ENCODE measurements at places on chromosomes 3 and 15.

- no peak for DNase-seq
Observed at GRCh38 chr15:64653757-64654156, 121.6 kb downstream of the RBPMS2 start.

DNA sequence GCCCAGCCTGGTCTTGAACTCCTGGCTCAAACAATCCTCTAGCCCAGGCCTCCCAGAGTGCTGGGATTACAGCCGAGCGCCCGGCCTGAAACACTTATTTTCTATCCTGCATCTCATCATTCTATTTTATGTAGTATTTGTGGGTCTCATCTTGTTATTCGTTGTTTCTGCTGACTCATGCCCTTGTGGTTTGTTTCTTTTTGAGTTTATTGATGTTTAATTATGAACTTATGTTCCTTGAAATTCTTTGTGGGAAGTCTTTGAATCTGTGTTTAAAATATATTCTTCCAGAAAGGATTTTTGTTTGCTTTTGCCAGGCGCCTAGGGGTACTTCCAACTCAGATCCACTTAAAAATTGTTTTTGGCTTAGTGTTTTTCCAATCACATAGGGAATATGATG, 78.3 kb upstream of the C15orf39 start:
- no peak for DNase-seq

DNA sequence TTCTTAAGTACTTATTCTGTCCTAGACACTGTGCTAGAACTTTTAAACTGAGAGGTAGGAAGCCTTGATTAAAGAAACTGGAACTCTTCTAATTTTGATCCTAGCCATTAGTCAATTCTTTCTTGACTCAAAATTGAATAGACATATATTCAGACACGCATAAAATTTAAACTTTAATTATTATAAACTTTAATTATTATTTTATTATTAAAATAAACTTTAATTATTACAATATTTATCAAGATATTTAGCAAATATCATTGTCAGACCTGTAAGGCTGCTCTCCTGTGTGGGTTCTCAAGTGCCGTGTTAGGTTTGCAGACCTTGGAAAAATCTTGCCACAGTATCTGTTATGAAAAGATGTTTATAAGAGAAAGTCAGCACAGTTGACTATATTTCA, 562.9 kb downstream of the MECOM start:
- DNase-seq: no peak

GRCh38 chr3:69240651-69241568, 118.5 kb upstream of the LMOD3 start:
- DNase-seq: no peak

GRCh38 chr3:20060974-20061685, 20.9 kb downstream of the KAT2B start:
- DNase-seq: no peak

DNA sequence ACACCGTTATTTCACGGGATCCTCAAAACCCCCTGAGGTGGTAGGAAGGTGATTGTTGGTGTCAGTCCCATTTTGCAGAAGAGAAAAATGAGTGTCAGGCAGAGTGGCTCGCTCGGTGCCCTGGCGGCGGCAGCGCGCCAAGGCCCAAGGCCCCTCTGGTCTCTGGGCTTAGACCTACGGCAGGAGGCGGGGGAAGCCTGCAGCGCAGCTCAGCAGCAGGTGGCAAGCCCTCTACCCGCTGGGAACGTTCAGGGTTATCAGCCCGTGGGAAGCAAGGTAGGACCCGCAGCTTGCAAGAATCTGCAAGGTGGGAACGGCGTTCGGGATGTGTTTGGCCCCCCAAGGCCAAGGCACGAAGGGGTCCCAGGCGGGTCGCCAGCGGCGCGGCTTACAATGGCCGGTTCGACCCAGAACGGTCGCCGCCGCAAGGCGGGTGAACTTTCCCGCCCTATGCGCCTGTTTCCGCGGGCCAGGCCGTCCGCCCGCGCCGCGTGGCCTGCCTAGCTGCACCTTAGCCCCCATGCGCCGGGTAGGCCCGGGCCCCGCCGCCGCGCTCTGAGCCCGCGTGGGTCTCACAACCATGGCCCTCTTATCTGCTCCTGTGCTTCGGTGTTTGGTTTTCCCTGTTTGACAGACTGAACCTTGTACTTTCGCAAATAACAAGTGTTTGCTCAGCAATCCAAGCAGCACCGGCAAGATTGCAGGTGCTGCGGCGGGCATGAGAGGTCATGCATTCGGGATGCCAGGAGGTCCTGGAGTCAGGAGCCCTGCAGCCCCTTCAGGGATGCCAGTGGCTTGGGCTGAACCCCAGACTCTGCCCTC, 39.7 kb downstream of the CCNL1 start:
- DNase-seq: no peak

DNA sequence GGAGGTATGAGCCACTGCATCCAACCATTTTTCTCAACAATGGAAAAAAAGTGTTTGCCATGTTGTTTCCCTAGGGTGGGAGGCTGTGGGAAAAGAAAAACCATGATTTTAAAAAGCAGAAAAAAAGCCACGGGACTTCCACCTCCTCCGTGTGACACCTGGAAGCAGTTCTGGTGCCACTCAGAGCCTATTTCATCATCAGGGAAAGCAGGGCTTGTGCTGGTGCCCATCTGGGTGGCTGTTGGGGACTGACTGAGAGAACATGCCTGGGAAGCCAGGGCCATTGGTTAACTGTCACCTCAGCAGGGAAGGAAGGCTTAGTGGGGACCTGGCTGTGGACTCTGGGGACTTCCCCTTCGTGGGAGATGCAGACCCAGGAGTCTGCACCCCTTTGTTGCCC, 7.3 kb downstream of the RNU5B-1 start:
- DNase-seq: no peak

DNA sequence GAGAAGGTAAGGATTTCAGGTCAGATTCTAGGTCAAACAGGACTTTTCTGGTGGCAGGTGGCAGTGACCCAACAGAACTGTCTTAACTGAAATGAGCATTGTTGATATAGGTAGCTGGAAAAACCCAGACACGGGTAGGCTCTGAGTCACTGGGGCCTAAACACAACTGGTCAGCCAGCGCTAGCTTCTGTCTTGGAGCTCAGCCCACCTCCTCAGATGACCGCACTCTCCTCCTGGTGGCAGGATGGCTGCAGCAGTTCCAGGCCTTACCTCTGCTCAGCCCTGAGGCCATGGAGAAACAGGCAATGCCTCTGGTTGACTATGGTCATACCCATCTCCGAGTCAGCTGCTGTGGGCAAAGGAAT, 61.1 kb upstream of the GATA2 start:
- DNase-seq: no peak

- DNase-seq: no peak
Observed at GRCh38 chr15:29849218-29849617, 26.9 kb upstream of the TJP1 start.

GRCh38 chr3:70138606-70139005, 139.1 kb downstream of the SAMMSON start:
- DNase-seq: no peak

DNA sequence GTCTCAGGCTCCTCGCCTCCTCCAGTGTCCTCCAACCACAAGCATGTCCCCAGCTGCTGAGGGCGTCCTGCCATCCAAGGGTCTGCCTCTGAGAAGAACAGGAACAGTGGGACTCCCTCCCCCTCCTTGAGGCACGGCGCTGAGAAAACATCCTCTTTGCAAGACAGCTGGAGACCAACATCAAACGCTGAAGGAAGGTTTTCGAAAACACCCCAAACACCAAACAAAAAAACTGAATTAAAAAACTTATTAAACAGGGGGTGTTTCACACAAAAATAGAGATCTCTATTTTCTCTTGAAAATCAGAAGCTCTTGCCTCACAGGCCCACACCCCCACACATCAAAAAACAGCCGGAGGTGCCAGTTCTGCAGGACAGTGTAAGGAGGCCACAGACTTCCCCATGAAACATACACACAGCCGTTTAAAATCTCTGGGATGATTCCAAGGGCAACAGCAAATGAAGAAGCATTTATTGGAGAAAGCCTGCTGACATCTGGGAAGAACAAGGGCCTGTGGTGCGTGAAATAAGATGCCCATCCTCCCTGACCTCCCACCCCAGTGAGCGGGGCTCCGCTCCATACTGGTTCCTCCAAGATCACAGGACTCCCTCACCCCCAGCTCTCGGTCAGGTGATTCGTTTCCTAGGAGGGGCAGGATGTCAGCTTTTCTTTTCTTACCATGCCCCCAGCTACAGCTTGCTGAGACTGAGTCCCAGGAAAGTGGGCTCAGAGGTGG, 71.3 kb downstream of the NUP210 start:
- no peak for DNase-seq

- DNase-seq: no peak
Observed at GRCh38 chr3:150721285-150722130, 17.8 kb upstream of the ERICH6 start.

- DNase-seq: no peak
Observed at GRCh38 chr3:45911511-45912226, 25.3 kb downstream of the CCR9 start.

DNA sequence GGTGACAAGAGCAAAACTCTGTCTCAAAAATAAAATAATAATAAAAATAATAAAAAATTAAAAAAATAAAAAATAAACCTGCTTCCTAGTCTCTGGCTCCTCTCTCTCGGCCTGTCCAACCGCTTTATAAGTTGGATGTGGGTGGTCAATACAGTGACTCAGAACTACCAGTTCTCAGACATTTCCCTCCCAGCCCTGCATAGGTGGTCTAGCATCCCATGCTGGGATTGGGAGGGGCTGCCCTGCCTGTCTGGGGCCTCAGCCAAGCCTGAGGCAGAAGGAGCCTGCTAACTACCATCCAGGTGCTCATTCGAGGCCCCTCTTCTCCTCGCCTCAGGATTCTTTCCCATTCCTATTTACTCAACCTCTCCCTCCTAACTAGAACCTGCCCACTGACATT, 33.3 kb upstream of the BLM start:
- no peak for DNase-seq

All from activated CD8-positive, alpha-beta memory T cell treated with anti-CD3 and anti-CD28 coated beads for 1 hour (primary cell).